Left hindlimb (tissue), 1 donor: ENCODE measurements at places on chromosomes 16 and 17.

- peak; percentile 12 for DNase-seq
Observed at GRCh38 chr16:66491716-66492064, 58.2 kb downstream of the TK2 start.

DNA sequence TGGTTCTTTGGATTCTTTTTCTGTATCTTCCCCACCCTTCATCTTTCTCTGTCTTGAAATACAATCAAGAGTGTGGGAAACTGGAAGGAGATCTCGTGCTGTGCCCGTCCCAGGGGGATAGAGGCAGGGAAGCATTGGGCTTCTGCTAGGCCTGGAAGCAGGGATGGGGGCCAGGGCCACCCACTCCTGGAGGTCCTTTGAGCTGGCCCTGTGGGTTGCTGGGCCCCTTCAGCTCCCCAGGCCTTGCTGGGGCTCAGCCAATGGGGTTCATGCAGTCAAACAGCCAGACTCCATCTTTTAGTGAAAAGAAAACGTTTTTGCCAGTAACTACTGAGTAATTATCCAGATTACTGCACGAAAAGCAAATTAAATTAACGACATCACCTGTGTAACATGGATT is 67.8 kb downstream of the CCDC182 start:
- DNase-seq: no peak

DNA sequence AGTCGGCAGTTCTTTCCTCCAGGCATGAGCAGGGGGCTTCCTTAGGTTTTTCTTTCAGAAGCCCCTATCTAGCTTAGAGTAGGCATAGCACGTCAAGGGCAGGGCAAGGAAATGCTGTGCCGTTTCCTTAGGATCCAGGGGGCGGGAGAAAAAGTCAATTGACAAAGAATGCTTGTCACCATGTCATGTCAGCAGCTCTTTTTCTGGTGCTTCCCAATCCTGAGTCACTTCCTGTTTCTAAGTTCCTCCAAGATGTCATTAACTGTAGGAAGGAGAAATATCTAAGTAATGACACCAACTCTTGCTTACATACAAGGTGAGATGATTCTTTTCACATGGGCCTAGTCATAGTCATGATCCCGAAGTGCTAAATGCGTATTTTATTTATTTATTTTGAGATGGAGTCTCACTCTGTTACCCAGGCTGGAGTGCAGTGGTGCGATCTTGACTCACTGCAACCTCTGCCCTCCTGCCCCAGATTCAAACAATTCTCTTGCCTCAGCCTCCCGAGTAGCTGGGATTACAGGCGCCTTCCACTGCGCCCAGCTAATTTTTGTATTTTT is 35.2 kb downstream of the GJC1 start:
- no peak for DNase-seq

- DNase-seq: no peak
Observed at GRCh38 chr17:43660816-43661493, 767 bp downstream of the MEOX1 start.

- DNase-seq: no peak
Observed at GRCh38 chr16:55713103-55713502, 57.3 kb downstream of the SLC6A2 start.

GRCh38 chr17:32523827-32524552 is 37.2 kb downstream of the CDK5R1 start:
- no peak for DNase-seq

GRCh38 chr17:64441772-64442540 is 7.0 kb upstream of the MILR1 start:
- DNase-seq: peak; percentile 51

- no peak for DNase-seq
Observed at GRCh38 chr16:79468121-79468552, 132.4 kb downstream of the MAF start.

GRCh38 chr16:69217433-69217832 is 30.5 kb downstream of the SNTB2 start:
- no peak for DNase-seq

GRCh38 chr16:60727851-60728250 is 1308.4 kb downstream of the CDH8 start:
- DNase-seq: no peak

DNA sequence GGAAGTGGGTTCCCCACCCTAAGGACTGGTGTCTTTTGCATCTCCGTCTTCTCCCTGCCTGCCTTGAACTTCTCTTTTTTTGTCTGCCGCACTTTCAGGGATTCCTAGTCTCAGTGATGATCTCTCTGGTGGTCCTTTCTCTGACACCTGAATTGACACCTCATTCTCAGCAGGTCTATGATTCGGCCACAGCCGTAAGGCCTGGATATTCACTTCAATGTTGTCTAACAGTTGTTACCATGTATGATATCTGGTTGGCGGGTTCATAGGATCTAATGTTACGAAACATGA is 25.1 kb upstream of the SLC47A1 start:
- DNase-seq: no peak

DNA sequence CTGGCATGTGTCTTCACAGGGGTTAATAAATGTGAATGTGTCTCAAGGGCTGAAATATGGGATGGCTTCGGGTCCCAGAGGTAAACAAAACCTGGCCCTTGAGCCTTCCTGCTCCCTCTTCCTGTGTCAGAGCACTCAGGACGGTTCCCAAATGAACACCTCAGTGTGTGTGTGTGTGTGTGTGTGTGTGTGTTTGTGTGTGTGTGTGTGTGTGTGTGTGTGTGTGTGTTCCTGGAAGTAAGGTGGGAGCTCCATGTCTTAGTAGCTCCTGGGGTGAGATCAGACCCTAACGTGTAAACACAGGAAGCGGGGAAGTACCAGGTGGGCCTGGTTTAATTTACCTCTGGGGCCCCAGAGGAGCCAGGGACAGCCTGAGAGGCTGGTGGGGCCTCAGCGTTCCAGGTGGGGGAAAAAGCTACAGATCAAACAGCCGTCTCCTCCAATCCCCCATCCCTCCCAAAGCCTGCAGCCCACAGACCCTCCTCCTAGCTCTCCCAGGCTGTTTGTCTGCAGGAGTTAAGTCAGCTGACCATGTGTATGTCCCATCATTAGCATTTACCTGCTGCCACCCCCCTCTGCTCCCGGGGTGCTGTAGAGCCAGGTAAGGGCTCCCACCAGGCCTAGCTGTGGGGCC is 6.1 kb downstream of the KIF19 start:
- no peak for DNase-seq
